ENCODE measurements at places on chromosomes 7 and 10.

DNA sequence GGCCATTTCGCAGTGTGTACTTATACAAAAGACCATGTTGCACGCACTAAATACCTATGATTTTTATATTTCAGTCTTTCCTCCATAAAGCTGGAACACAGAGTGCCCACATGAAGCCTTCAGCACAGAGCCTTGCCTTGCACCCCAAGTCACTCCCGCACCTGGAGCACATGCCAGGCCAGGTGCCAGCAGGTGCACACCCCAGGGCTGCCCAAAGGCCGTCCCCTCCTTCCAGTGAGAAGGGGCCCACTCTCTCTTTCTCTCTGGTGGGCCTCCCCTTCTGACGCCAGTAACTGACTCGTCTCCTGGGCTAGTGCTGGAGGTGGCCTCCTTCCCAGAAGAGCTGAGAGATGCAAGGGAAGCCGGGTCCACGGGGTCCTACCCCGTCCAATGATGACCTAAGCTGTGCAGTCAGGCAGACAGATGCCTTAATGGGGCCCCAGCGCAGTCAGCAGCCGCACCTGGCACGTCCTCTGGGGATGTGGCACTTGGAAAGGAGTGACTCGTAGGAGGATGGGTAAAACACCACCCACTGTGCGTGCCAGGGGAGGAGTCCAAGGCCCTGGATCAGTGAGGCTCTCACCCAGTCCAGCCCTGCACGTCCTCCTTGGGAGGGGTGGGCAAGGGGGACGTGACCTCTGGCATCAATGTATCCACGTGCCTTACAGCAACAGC lies 17.7 kb upstream of the SHH start:
- DNase-seq, result no peak

DNA sequence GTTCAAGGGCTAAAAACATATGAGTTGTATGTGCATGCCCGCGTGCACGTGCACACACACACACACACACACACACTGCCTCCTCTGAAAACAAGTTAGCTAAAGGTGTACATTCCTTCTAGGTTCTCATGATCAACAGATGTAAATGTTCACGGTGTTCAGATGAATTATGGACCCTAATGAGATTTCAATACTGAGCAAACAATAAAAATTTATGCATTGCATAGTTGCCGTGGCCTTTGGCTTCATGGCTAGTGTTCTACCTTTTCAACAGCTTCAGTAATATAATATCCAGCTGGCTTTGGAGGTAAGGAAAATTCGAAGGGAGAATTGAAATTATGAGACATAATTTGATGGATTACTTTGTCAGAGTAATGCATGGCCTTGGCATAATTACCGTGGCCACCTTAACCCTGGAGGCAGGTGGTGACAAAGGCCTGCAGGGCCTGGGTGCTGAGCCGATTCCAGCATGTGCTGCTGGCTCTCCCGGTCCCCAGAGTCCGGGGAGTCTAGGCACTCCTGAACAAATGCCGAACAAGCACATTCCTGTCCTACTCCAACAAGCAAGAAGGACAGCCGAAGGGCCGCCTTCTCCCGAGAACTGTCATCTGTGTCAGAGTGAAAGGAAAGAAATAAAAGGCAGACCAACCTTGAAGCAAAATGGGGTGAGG lies 166.6 kb upstream of the TCF7L2 start:
- no peak for DNase-seq

DNA sequence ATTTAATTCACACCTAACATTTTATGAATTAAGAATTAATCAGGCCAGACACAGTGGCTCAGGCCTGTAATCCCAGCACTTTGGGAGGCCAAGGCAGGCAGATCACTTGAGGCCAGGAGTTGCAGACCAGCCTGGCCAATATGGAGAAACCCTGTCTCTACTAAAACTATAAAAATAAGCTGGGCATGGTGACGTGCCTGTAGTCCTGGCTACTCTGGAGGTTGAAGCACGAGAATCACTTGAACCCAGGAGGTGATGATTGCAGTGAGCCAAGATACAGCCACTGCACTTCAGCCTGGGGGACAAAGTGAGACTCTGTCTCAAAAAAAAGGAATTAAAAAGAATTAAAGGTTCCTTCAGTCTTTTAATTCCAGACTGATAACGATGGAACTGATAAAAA lies 11.1 kb downstream of the LARP4B start:
- DNase-seq, result no peak

- DNase-seq, result no peak
Measured at GRCh38 chr7:85708221-85708620, 521.4 kb upstream of the SEMA3D start.

DNA sequence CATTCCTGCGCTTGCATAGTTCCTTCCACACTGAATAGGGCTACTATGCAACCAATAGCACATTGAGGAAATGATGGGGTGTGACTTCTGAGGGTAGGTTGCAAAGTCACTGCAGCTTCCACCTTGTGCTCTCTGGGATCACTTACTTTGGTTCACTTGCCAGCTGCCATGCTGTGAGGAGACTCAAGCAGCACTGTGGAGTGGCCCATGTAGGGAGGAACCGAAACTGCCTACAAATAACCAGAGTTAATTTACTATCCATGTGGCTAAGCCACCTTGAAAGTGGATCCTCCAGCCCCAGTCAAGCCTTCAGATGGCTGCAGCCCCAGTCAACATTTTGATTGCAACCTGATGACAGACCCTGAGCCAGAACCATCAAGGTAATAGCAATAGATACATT lies 64.3 kb downstream of the FAM204A start:
- DNase-seq, result no peak

DNA sequence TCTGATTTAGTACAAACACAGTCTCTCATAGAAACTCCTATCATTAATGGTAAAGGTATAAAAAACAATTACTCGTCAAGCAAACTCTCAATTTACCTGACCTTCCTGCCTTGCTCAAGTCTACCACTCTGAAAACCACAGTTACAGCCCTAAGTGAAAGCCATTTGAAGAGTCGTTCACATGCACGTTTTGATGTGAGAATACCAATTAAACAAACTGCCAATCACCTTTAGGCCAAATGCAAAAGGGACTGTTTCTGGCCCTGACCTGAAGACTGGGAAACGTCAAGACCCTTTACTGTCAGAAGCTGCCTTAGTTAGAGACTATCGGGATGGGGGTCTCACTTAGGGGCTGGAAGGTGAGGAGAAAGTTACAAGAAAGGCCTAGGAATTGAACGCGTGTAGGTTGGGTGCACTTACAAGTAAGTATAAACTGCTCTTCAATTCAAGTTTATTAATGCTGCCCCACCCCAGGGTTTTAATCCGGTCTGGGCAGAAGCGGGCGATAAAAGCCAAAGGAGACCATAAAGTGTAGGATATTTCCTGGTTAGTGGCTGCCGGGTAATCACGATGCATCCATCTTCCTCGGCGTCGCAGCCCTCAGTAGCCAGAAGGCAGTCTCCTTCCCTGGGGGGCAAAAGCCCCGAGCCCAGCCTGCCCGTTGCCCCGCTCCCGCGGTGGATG lies 935 bp downstream of the TM9SF3 start:
- no peak for DNase-seq

- peak; percentile 17 for DNase-seq
Measured at GRCh38 chr10:102065561-102066398, 631 bp downstream of the HPS6 start.

DNA sequence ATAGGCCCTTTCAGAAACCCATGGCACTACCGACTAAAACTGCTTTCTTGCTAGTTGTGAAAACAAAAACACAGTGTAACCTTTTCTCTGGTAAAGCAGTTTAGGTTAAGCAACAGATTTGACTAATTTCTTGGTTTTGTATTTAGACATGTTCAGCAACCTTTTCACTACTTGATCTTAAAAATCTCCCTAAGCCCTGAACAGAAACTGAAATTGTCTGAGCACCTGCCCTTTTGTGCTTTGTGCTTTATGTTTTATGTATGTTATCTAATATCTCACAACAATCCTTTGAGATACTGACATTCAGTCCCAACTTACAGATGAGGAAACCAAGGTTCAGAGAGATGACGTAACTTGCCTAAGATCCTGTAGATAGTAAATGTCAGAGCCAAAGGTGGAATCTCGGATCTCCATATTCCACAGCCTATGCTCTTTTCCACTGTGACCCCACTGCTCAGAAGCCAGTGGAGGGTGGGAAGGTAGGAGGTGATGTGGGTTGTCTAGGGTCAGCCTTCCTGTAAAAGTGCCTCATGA lies 146.6 kb downstream of the LCOR start:
- DNase-seq, result no peak

DNA sequence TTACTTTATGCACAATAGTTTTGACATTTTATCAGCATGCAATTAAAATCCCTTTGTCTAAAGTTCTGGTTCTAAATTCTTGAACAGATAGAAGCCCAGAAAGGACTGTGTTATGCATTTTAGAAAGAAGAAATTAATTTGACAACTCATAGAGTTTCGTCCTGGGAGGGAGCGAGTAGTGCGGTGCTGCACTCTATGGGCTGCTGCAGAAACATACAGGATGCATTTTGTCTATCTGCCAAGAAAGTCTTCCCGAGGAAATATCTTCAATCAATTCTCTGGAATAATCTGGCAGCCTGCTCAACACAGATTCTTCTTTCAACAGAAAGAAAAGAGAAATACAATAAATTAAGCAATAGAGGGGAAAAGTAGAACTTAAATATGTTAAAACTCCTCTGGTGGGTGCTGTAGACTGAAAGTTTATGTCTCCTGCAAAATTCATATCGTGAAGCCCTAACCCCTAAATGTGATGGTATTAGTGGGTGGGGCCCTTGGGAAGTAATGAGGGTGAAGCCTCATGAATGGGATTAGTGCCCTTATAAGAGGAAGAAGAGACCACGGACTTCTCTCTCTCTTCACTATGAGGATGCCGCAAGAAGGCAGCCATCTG lies 39.0 kb upstream of the IFRD1 start:
- peak; percentile 20 for DNase-seq

DNA sequence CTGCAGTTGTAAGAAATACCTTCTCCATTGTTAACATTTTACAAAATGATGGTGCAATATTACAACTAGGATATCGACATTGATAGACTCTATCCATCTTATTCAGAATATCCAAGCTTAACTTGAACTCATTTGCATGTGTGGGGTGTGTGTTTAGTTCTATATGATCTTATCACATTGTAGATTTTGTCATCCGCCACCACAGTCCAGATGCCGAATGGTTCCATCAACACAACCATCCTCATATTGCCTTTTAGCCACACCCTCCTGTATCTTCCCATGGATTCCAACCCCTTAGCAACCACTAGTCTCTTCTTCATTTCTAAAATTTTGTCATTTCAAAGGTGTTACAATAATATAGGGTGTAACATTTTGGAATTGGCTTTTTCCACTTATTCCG lies 452.9 kb upstream of the AKR1E2 start:
- DNase-seq, result no peak

DNA sequence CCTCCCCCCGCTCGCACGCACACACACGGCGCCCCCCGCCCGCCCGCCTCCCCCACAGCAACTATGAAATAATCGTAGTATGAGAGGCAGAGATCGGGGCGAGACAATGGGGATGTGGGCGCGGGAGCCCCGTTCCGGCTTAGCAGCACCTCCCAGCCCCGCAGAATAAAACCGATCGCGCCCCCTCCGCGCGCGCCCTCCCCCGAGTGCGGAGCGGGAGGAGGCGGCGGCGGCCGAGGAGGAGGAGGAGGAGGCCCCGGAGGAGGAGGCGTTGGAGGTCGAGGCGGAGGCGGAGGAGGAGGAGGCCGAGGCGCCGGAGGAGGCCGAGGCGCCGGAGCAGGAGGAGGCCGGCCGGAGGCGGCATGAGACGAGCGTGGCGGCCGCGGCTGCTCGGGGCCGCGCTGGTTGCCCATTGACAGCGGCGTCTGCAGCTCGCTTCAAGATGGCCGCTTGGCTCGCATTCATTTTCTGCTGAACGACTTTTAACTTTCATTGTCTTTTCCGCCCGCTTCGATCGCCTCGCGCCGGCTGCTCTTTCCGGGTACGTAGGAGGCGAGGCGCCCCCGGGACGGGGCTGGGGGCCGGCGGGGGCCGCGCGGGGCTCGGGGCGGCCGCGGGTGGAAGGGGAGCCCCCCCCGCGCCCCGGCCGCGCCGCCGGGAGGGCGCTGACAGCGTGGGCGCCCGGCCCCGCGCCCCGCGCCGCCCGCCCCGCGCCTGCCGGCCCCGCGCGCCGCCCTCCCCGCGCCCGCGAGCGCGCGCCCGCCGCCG lies 441 bp downstream of the BMI1 start:
- peak; percentile 63 for DNase-seq

DNA sequence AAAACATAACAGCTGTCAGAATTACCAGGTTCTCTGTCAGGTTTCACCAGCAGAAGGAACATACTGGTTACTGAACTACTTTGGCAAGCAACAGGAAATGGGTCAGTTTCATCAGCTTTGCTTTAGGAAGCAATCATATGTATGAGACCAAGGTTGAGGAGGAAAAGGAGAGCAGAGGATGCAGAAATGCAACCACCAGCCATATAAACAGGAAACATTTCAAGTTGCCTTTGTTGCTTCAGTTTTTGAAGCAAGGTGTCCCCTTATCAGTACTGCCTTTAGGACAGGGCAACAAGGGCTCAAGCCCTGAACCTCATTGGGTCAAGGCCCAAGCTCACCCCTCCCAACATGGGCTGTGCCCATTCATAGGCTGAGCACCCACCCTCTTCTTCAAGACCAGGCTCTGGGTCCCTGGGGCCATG lies 10.2 kb downstream of the HIPK2 start:
- DNase-seq, result no peak

- no peak for DNase-seq
Measured at GRCh38 chr10:30058570-30059132, 735 bp downstream of the JCAD start.

DNA sequence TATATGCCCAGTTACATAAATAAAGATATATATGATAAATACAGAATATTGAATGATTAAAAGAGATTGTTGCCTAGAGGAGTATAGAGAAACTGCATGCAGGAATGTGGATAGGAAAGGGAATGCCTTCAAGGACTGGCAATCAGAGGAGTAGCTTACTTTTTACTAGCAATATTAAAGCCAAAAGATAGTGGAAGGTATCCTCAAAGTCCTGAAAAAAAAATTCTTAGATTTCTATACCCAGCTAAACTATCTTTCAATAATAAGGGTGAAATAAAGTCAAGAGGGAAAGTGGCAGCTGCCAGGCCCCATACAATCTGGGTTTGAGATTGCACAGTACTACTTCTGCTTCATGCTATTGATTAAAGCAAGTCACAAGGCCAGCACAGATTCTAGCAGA lies 733.2 kb downstream of the GATA3 start:
- DNase-seq, result no peak

- DNase-seq, result no peak
Measured at GRCh38 chr10:102735065-102735562, 8.6 kb upstream of the WBP1L start.

GRCh38 chr7:112757337-112757736 lies 32.9 kb downstream of the TMEM168 start:
- no peak for DNase-seq

DNA sequence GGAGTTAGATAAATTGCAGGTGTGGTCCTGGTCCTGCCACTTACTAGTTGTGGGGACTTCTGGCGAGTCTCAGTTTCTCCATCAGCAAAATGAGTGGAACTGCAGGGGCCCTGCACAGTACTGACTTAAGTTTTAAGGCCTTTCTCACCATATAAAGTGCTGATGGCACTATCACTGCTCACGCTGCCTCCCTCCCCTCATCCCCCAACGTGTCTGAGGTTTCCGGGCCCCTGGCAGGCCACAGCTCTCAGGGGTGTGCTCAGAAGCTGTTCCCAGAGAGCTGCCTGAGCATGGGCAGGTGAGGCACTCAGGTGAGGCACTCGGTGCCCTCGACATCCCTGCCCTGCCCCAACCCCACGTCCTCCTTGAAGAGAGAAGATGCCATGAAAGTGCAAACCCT lies 74.2 kb downstream of the VOPP1 start:
- DNase-seq, result no peak
